ENCODE measurements at places on chromosomes 7 and 10.

DNA sequence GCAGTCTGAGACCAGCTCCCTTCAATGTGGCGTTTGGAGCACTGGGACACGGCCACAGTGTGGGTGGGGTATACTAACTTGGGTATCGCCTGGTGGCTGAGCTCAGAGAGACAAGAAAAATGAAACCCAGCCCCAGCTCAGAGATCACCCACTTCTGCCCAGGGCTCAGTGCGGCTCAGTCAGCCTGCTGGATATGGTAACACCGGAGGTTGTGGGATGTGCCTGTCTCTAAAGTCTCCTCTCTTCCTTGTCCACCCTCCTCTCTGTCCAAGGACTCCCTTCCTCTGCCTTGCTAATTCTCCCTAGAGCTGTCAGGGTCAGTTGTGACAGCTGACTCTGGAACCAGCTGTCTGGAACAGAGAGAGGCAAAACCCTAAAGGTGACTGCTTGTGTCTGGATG is 149.1 kb downstream of the PTPN20 start:
- DNase-seq: no peak

DNA sequence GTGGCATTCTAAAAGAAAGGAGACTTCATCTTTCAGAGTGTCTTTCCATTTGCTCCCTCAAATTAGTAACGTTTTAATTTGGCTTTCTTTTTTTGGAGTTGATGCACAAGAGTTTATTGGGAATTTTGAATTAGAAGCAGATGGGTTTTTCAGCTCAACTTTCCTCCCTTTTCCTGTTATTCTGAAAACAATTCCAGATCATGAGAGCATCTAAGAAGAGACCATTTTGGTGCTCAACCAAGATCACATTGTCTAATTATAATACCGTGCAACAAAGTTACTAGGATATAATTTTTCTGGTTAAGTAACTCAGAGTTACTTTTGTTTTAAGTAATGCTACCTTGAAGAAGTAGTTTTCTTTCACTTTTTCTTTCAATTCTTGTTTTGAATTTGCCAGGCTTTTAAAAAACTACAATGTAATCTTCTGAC is 396.6 kb upstream of the KLF6 start:
- DNase-seq: no peak

- no peak for DNase-seq
Observed at GRCh38 chr10:100745882-100746783, 751 bp downstream of the PAX2 start.

- DNase-seq: no peak
Observed at GRCh38 chr7:69962186-69963065, 364.2 kb downstream of the AUTS2 start.

DNA sequence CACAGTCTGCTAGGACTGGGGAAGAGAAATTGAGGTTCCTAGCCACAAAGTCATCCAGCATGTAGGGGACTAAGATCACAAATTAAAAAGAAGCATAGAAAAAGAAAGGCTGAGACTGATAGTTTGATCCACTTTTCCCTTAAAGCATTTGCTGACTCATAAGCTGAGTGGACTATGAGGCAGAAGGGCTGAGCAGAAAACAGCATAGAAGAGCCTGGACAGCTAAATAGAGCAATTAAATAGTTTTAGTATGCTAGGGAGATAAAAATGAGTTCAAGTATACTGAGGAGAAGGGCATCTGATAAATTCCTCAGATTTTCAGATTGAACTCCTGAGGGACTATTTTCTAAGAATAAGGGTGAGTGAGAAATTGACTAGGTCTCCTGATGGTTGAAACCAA is 155.9 kb upstream of the EGR2 start:
- no peak for DNase-seq

DNA sequence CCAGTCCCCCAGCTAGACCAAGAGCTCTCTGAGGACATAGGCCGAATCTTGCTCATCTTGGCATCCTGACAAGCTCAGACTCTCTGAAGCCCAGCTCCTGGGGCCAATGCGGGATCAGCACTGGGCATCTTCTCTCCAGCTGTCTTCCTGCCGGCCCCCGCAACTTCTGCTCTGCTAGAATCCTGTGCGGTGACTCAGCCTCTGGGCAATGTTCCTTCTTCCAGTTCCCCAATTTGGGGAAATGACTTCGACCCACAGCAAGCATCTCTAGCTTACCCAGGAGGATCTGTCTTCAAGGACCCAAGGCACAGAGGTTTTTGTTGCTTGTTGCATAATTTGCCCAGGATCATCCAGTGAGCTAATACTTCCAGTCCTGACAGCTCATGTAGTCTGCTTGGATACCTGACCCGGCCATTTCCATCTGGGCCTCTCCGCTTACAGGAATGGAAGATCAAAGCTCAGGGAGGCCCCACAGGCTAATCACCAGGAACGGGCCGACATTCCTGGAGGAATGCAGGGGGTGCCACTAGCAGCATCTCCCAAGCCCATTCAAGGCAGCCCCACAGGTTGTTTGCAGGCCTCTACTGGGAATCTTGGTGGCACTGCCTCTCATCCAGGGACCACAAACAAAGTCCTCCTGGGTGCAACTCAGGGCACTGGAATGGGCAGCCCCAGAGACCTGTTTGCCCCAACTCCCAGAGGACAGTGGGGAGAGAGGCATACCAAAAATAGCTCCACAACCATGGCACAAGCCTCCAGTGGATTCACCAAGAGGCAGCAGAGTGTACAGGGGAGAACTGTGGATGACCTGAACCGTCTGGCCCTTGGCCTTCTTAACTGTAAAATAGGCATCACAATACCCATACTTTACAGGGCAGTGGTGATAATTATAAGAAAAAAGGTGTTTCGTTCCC is 151.9 kb downstream of the NEURL1 start:
- no peak for DNase-seq

DNA sequence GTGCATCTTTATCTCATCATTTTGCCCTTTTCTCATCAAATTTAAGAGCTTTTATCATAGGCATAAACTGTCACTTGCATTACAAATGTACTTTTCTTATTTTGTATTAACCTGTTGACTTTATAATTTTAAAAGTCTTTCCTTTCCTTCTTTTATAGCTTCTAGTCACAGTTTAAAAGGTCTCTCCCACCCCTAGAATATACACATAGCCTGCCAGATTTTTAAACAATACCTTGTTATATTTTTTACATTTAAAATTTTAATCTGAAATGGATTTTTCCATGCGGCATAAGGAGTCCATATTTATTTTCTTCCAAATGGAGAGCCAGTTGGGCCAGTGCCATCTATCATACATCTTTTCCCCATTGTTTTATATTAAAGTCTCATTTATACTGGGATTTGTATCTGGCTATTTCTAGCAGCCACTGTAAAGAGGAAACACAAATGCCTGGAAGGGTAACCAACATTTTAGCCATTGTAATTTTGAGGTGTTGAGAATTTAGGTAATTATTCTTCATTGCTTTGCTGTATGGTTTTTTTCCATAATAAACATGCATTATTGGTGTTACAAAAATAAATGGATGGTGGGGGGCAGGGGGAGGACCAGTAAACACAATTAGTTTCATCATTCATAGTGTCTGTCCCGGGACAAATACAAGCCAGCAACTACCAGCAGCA is 92.8 kb downstream of the CCDC71L start:
- no peak for DNase-seq

DNA sequence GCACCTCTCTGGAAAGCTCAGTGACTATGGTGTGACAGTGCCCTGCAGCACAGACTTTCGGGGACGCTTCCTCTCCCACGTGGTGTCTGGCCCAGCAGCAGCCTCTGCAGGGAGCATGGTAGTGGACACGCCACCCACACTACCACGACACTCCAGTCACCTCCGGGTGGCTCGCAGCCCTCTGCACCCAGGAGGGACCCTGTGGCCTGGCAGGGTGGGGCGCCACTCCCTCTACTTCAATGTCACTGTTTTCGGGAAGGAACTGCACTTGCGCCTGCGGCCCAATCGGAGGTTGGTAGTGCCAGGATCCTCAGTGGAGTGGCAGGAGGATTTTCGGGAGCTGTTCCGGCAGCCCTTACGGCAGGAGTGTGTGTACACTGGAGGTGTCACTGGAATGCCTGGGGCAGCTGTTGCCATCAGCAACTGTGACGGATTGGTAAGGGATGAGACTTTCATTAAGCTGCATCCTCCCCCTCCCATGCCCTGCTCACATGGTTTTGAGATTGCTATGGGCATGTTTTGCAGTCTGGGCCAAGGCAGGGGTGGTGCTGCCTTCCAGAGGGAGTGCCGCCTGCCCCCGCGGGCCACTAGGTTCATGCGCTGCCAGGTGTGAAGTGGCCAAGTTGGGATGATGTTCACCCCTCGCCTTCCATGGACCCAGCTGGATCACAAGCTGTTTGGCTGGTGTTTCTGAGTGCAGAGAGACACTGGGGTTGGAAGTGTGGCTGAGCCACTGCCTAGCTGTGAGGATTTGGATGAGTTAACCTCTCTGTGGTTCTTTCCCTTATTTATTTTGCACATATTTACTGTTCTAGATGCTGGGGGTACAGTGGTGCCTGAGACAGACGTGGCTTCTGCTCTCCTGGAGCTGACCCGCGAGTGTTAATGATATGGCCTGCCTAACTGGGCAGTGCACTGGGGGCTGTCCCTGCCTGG is 2.5 kb downstream of the ADAMTS14 start:
- DNase-seq: no peak

DNA sequence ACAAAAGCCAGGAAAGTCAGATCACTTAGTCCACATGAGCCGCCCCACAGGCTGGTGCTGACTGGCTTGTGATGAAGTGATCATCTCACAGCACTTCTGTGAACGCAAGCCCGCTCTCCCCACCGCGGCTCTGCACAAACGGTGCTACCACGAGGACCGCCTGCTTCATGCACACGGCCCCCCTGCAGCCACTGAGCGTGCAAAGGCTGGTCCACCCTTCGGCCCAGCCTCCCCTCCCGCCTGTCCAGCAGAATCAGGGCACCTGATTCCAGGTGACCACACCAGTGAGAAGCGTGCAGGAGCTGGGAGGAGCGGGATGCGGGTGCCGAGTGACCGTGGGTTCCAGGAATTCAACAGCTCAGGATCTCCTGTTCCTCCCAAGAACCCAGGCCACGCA is 32.2 kb downstream of the MAD1L1 start:
- DNase-seq: no peak

DNA sequence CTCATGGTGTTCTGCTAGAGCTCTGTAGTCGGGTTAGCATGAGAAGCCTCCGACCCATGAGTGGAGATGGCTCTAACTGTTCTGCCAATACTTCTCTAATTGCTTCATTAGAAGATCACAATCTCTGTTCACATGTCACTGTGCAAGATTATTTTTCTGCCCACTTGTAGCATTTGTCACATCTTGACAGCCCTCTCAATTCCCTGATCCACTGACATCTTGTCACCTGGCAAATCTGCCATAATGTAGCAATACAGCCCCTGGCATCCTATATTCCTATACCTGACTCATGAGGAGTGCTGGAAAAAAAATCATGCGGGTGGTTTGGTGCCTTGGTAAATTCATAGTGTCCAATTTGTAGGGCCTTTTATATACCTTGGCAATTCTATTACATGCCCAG is 58.4 kb downstream of the ST8SIA6 start:
- no peak for DNase-seq

GRCh38 chr7:127995156-127995880 is 35.9 kb downstream of the LRRC4 start:
- DNase-seq: no peak

- DNase-seq: no peak
Observed at GRCh38 chr10:31700181-31700611, 228.4 kb downstream of the ARHGAP12 start.

- no peak for DNase-seq
Observed at GRCh38 chr10:122249991-122250750, 20.9 kb upstream of the BTBD16 start.

DNA sequence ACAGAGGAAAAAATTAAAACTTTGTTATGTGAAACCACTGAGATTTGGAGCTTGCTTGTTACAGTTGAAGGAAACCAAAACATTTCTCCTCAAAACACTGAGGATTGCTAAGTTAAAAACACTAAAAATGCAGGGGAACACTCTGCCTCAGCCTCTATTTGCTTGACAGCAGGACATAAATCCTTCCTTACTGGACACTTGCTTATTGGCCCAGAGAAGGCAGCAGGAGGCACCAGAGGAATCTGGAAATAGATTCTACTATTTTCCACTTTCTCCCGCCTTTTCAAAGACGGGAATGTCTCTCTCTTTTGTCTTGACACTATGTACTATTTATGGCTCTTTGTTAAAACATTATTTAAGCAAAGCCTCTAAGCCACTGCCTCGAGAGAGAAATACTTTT is 67.9 kb downstream of the MTURN start:
- no peak for DNase-seq

DNA sequence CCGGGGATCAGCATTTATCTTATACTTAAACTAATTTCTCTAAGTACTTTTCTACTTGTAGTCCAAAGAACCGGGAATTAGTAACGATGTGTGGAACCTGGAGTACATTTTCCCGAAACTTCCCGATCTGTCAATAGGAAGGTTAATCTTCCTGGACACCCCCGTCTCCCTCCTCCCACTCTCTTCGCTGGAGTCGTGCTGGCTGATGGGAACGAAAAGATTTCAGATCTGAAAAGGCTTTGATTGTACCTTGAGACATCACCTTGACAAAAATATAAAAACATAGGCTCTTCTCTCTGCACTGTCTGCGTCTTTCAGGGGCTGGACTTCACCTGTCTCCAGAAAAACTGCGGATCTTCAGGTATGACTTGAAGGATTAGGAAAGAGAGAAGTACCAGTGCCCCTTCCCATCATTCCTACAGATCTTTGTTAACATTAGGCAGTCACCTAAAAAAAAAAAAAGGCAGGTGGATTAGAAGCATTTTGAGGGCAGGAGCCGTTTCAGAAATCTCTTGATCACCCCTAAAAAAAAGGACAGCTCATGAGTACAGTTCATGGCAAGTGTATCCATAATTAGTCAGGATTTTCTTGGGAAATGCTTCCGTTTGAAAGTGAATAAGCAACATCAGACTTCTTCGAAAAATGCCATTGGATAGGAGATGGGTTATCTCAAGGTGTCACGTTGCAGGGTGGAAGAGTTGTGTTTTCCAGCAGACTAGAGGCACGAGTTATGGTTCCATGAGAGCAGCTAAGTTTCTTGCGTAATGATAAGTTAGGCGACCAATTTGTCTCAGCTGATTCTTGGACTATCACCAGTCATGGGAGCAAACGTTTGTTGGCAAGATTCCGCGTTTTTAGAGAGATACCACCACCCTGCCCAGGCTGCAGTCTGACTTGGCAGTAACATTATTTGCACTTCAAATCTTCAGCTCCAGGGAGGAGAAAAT is 7.8 kb upstream of the BAMBI start:
- no peak for DNase-seq

DNA sequence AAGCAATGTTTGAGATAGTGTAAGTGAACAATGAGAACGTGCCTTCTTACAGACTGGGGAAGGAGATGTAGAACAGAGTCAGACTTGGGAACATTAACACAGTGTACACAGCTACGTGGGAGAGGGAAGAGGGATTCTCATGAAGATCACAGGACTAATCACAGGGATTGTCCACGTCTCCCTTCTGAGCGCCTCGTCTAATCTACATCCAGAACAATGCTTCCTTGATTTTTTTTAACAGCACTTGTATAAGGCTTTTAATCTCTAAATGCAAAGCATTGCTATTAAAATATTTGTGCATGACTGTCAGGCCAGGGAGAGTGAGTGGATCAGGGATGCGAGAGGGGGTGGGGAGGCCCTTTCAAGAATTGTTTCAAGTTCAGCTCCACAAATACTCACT is 62.7 kb downstream of the MET start:
- DNase-seq: no peak

All from activated CD8-positive, alpha-beta memory T cell treated with anti-CD3 and anti-CD28 coated beads for 1 hour (primary cell).